ENCODE measurements at places on chromosomes 3 and 15.
A peak's percentile ranks its signal among the peaks of the same experiment; 100 is the strongest.

GRCh38 chr3:144085964-144086363, 114.3 kb downstream of the DIPK2A start:
- DNase-seq, result no peak

DNA sequence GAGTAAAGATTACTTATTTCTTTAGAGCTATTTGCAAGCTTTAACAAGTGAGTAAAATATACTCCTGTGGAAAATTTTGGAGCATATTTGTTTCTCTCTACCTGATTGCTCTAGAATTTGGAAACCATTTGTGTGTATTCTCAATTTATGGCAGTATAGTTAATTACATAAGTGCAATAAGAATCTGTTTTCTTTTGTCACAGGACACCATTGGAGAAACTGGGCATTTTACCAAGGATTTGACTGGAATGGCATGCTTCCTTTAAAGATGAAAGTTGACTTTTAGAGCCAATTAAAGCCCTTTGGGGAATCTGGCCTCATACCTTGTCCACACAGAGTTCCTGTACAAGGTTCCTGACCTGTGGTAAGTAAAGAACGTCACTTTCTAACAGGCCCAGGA, 38.4 kb downstream of the PAQR5 start:
- DNase-seq, result no peak

- no peak for DNase-seq
Observed at GRCh38 chr3:112407888-112408702, 75.1 kb downstream of the CD200 start.

GRCh38 chr15:88225461-88225860, 31.1 kb downstream of the NTRK3 start:
- DNase-seq, result no peak

GRCh38 chr3:42314411-42314810, 48.4 kb upstream of the CCK start:
- no peak for DNase-seq

DNA sequence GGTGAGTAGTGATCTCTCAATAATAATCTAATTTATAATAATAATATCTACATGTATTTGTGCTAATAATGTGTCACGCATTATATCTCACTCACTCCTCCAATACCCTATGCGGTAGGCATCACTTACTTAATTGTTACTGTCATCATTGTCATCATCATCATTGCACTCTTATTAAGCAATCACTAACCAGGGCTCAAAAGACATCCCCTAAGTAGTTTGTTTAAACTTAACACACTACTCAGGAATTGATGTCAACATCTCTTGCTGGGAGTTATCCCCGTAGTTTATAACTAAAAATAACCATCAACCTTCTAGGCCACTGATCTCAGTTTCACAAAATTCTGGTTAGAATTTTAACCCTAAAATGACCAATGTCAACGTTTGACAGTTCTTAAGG, 56.8 kb upstream of the ICE2 start:
- no peak for DNase-seq

DNA sequence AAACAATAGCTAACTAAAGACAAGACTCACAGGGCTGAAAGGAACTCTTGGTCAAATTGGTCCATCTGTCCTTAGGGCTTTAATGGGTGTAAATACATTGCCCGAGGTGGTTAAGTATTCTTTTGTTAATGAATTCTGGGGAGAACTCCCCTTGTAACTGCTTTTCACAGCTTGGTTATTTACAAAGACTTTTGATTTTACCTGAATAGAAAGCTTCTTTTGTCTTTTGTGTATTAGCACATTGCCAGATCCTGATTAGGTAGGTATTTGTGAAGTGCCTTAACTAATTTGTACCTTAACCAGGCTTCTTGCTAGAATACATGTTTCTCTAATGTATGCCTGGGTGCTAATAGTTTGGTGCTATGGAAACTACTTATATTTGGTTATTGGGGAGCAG, 14.0 kb downstream of the CHD2 start:
- no peak for DNase-seq

DNA sequence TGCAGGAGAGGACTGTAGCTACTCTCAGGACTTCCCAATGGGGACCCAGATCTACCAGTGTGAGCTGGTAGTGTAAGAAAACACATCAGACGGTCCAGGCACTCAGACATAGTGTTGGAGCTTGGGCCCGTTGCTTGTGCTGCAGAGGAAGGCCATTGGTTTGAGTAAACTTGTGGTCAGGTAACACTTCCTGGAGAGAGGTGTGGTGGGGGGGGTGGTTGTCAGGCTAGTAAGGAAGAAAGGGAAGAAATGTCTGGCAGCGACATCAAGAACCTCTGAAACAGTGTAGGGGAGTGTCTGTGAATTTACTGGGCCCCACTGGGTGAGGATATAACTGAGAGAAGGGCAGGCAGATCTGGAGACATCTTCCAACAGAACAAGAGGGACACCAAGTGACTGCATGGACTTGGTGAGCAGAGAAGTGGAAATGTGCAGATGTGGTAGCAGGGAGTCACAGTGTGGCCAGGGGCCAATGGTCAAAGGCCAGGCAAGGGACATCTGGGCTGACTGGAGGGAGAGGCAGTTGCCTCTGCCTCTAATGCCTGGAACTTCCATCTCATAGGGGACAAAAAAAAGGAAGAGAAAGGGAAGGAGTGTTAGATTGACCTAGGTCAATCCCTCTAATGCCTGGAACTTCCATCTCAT, 63.7 kb upstream of the MRPS22 start:
- no peak for DNase-seq

DNA sequence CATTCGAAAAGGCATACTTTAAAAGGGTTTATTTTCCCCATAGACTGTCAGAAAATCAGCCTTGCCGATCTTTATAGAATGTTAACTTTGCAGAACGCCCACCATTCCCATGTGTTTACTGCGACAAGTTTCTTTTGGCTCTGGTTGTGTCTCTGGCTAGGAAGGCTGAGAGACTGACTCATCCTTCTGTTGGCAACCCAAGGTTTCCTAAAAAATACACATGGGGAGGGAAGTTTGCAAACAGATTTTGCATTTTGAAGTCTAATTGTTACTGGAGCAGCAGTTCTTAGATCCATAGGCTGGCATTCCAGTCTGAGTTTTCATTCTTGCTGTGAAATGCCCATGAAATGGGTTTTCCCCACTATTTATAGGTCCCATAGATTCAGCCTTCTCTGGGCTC, 37.9 kb upstream of the MINAR1 start:
- DNase-seq, result no peak

DNA sequence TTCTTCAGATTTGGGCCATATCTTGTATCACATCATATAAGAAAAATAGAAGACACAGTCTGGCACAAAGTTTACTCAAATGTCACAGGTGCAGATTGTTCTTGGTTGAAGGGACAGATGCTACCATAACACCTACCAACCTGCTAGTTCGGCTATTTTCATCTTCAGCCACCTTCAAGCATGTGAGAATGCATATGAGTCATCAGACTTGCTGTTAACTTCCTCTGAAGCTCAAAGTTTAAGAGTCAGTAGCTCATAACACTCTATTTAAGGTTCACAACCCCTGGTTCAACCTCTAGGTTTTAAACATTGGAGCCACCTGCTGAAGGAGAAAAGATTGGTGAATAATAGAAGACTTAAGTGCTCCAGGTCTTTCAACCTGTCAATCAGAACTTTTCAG, 522.8 kb downstream of the NLGN1 start:
- DNase-seq, result no peak

DNA sequence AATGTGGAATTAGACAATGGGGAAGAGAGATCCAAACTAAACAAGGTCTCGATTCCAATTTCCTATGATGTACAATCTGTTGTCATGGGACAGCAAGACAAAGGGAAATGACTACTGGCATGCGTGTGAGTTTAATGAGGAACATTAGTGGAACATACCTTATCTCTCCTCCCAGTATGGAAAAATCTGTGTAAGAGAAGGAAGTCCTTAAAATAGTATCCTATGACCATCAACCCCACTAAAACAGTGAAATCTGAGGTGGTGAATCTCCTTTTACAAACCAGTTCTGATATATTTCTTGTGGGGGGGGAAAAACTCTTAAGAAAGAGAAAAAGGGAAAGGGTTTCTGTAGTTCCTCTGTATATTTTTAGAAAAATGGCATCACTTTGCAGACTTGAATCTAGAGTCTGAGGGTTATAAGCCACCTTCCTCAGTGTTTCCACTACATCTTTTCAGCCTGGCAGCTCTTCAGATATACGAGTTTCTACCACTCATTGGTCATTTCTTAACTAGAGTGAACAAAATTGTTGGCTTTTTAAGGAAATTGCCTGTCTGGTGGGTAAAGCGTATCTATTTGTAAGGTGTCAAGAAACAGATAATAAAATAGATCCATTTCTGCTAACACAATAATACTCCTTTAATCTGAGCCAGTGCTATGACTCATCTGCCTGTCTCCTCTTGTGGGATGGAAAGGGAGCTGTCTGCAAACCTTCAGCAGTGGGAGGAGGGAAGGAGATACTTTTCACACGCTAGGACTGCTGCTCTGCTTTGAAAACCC, 3.0 kb upstream of the TNFAIP8L3 start:
- peak; percentile 47 for DNase-seq

GRCh38 chr3:50604628-50605588, 6.7 kb downstream of the CISH start:
- DNase-seq, result no peak

Measured in H54 (cell line).